Pons (tissue), 1 donor: ENCODE measurements at places on chromosomes 13 and 19.

DNA sequence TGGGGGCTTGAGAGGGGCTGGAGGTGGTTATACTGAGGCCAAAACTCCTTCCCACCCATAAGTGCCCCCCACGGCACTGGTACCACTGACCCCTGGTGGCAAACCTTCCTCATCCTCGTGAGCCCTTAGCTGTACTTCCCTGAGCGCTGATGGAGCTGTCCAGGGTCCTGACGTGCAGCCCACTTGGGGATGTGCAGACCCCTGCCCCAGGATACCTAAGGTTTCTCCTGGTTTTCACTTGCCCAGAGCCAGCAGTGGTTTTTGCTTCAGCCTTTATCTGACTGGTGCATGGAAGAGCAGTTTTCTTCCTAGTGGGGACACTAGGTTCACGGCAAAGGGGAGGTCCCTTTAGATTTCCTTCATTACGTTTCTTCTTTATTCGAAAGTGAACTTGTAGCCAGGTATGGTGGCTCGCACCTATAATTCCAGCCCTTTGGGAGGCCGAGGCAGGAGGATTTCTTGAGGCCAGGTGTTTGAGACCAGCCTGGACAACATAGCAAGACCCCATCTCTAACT lies 28.7 kb upstream of the KCTD15 start:
- DNase-seq: no peak

DNA sequence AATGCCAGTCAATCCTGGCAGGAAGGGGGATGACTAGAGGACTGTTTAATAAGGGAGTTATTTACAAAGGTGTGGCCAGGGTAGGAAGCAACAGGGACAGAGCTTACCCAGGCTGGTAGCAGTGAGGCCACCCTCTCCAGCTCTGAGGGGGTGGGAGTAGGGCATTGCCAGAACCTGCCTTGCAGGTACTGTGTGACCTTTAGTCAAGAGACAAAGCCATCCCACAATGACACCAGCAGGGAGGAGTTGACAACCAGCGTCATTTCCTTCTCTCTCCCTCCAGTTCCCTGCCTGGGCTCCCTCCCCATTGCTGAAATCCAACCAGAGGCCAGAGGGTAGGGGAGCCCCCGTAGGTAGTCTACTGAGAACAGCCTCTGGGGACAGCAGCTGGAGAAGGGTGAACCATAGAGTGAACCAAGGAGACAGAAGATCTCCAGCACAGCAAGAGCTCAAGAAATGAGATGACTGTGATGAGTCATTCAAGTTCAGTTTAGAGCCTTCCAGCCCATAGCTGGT lies 33.3 kb upstream of the SPATA13 start:
- no peak for DNase-seq

DNA sequence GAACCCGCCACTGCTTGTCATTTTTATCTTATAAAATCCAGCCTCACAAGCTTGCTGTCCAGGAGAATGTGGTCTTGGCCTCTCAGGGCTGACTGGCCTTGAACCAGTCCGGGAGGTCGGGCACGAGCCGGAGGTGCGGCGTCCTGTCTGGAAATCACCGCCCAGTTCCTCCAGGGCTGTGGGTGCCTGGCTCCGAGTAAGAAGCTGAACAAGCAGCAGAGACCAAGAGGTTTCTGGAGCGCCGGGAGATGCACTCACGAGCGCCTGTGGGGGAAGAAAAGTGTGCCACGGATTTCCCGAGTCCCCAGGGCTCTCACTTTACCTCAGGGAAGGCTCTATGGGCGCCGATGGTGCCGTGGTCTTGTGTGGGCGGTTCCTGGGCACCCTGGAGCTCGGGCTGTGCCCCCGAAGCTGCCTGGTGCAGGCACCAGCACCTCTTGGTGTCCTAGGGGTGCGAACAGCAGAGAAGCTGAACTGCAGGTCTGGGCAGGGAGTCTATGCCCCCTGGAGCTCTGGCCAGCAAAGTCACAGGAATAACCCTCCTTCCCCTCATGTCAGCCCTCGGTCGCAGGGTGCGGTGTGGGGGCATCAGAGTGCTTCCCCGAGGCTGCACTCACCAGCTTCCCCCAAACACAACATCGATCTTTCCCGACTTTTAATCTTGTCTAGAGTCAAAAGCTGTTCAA lies 50.0 kb downstream of the GAS6 start:
- DNase-seq: no peak

DNA sequence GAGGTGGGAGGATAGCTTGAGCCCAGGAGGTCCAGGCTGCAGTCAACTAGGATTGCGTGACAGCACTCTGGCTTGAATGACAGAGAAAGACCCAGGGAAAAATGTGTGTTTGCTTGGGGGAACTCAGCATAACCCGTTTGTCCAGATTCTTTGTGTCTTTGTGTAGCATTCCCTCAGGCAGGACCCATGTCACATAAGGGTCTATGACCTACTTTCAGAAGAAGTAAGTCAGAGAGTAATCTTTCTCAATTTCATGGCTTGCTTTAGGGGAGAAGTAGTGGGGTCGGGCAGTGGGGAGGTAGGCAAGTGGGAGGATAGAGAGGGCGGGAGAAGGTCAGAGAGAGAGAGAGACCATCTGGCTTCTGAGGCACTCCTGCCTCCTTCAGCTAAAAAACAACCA lies 11.9 kb upstream of the PSPC1 start:
- DNase-seq: no peak

GRCh38 chr13:91053318-91054065 lies 294.0 kb upstream of the MIR17HG start:
- no peak for DNase-seq

- DNase-seq: no peak
Measured at GRCh38 chr13:75685239-75685697, 49.1 kb downstream of the LMO7 start.

DNA sequence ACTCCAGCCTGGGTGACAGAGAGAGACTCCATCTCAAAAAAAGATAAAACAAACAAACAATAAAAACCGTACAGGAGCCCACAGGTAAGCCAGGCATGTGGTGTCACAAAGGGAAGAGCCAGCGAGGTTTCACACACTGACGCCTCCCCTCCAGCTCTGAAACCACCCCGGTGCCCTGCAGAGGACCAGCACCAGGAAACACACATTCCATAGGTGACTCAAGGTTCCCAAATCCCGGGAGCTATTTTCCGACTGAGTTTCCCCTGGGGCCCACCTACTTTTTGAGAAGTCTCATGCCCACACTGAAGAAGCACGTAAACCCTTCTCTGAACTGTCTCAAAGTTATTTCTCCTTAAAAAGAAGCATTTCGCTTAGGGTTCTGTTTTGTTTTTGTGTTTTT lies 40.3 kb downstream of the RHPN2 start:
- DNase-seq: no peak

GRCh38 chr13:95502216-95502615 lies 50.3 kb upstream of the CLDN10 start:
- no peak for DNase-seq

DNA sequence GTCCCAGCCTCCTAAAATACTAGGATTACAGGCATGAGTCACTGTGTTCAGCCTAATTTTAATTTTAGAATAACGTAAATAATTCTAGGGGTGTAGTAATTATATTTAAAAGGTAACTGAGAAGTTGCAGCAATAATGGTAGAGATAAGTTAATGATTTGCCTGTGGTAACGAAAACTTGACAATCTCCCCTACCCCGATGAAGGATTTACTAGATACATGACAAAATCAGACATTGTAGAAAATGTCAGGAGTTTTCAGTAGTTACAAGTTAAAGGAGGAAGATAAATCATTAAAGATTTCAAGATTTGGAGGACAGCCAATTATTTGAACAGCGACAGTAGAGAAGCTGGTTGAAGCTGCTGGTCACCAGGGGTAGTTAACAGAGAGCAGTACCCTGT lies 652.2 kb upstream of the PCDH20 start:
- no peak for DNase-seq

DNA sequence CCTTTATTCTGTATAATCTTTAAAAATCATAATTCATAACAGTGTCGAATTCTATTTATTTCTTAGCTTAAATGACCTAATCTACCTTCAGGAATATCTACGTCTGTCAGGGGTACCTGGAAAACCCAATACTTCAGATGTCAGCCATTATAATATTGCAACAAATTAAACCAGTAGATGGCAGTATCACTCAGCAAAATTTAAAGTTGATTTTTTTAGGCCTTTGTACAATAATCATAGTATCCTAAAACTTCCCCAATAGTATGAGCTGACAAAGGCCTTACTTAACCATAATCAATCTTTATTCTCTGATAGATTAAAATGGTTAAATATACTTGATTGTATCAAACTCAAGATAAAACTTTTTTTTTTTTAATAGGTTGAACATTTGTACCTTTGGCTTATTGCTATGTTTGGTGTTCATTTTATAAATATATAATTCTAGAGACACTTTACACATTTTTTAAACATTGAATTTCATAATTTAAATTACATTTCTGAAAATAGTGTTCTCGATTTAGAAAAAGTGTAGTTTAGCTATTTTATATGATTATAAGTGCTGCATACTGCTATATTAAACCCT lies 830.2 kb upstream of the SPRY2 start:
- peak; percentile 56 for DNase-seq

- DNase-seq: no peak
Measured at GRCh38 chr13:109870696-109871370, 84.5 kb upstream of the IRS2 start.

GRCh38 chr19:28171983-28172382 lies 1041.0 kb downstream of the UQCRFS1 start:
- DNase-seq: no peak

DNA sequence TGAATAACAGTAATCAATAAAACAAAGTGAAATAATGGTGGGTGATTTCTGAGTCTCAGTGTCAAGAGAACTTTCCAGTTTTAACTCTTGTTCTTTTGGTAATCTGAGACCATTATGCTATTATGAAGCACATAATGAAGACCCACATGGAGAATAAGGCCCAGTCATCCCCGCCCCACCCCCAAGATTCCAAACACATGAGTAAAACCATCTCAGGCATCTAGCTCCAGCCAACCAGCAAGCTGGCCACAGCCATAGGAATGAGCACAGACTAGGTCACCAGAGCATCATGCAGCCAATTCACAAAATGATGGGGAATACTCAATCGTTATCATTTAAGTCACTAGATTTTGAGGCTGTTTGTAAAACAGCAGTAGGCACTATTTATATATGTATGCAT lies 1769.0 kb upstream of the PCDH20 start:
- DNase-seq: no peak

- peak; percentile 68 for DNase-seq
Measured at GRCh38 chr19:54364775-54365257, at the start of gene LAIR1. TSS of gene LAIR1 (minus strand) at chr19:54364931. CDS start at chr19:54364804, 127 bp downstream.

DNA sequence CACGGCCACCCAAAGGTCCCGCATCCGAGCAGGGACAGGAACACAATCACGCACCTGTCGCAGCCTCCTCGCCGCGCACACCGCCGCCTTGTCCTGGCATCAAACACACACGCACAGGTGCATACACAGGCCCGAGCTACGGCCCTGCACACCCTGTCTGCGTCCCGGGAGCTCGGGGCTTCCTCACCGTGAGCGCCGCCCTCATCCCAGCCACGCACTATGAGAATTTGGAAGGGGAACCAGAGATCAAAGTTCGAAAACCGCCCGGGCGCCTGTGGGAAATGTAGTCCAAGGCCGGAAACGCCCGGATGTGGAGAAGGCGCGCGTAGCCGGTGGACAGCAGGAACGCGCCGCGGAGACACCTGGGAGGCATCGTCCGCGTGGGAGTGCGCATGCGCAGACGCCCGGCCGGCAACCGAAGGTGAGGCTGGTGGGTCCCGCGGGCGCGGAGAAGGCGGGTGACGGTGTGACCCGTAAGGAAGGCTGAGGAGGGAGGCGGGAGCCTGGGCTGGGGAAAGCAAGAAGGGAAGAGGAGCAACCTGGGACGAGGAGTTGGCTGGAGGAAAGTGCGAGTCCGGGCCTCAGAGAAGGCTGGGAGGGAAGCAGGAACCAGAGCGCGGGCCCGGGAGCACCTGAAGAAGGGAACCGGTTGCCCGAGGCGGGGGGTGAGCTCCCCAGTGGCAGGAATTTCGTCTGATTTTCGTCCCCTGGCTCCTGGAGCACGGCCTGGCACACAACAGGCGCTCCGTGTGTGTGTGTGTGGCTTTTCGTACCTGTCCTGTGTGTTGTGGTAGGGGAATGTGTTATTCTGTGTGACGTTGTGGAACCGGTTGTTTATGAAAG lies at the start of gene ZNF567:
TSS of gene ZNF567 (plus strand) at position 399 of the 843 bp plus-strand sequence. CDS start 7,256 bp downstream, outside the sequence.
- DNase-seq: peak; percentile 94

- no peak for DNase-seq
Measured at GRCh38 chr19:46288896-46289588, 7.8 kb upstream of the HIF3A start.

DNA sequence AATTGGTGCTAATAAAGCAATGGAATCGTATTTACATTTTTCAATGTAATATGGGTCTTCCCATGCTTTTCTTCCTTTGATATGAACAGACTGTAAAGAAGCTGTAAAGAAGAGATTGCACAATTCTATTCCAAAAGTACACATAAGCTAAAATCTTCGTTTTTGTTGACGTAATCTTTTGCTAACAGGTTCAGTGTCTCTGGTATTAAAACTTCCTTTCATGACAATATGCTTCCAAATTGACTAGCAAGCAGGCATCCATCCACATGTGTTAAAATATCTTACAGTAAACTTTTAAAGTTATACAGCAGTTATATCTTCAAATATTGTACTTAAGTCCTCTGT lies 19.3 kb upstream of the SGCG start:
- no peak for DNase-seq

- DNase-seq: no peak
Measured at GRCh38 chr13:44817131-44817671, 172.1 kb downstream of the NUFIP1 start.
